Left ventricle myocardium inferior (tissue), 1 donor: ENCODE measurements at places on chromosomes 6 and 20.

DNA sequence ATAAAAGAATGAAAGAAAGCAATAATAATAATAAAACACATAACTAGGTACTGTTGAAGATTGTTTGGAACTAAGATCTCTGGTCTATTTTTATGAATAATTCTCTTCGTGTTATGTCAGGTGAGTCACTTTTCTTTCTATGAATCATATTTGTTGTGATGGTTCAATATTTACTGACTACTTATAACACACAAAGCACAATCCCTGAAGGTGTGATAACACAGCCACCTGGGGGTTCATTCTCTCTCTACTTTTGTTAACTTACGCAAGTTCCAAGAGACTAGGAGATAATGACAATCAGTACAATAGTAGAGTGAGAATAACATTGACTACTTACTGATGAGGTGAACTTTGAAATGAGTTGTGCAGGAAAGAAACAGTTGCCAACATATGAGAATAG lies 149.9 kb downstream of the IBTK start:
- DNase-seq, result no peak

- no peak for DNase-seq
These were observed 158.7 kb downstream of the TFAP2A start for GRCh38 chr6:10256113-10256690.

DNA sequence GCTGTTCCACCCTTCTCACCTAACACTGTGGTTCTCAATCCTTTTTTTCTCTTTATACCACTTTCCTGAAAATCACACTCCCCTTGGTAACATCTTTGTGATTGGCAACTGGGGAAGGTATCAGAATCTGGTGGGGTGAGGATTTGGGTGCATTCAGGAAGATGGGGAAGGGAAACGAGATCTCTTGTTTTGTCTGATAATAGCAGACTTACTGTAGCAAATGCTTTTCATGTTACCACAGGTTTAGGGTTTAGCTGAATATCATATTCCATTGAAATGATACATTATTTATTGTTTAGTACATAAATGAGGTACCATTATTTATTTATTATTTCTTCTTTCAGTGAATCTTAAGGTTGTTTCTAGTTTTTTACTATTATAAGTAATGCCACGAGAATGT lies 100.8 kb downstream of the RTN4IP1 start:
- no peak for DNase-seq

- DNase-seq, result no peak
These were observed 41.9 kb upstream of the SIM1 start for GRCh38 chr6:100506651-100507050.

GRCh38 chr6:150083839-150084238 lies 14.9 kb upstream of the ULBP3 start:
- DNase-seq, result no peak

DNA sequence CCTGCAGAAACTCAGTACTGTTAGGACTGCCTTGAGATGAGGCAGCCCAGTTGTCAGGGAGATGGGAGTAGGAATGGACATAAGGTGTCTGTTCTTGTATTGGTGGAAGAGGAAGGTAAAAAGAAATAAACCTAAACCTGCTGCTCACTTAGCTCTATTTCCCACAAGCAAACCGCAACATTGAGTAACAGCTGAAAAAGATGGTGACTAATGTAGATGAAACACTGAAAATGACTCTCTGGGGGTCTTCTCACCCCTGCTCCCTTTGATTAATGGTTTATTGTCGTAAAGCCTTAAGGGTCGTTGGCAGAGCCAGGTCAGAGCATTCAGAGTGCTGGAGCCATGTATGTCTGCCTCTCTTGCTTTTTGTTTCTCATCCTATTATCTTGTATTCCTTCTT lies 87.5 kb downstream of the FOXO3 start:
- no peak for DNase-seq

- DNase-seq, result no peak
These were observed 22.3 kb upstream of the BCAS4 start for GRCh38 chr20:50772420-50773185.

DNA sequence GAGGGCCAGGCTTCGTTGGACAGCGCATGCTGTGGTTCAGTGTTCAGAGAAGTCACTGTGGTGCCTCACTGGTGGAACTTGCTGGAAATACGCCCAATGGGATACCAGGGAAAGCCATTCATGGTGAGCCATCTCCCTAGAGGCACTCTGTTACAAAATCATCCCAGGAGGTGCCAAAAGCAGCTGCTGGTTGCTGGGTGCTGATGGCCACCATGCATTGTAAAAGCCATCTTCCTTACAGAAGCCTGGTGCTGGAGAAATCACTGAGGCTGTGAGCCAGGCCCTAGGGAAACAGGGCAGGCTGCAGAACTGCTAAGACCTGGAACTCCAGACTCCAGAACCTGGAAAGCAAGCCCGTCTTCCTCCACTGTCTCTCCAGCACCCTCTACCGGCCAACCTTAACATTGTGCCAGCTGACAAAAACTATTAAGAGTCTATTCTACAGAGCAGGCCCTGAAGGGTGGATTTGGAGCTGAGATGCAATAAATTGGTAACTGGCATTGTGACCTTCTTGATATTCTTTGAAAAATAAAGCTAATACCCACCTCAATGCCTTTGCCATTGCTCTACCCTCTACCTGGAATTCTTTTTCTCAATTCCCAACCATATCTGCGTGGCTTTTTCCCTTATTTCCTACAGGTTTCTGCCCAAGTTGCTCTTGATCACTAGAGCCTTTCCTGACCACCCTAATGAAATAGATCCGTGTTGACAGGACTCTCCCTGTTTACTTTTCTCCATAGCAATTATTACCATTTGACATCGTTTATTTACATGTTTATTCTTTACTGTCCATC lies 18.5 kb downstream of the SNRPB start:
- DNase-seq, result peak; percentile 42

DNA sequence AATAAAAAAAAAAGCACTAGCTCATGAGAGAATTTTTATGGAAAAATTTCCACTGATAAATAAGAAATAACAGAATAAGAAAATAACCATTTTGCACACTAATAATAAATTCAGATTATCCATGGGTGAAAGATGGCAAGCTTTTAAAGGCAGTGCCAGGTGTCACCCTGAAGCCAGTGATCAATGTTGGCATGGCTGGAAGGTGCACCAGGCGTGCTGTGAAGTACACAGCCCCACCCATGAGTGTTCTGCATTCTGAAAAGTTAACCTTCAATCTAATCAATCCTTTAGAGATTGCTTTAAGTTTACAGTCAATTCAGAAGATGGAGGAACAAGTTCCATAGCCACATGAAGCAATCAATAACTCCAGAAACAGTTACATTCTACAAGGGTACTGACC lies 284.4 kb downstream of the C6orf118 start:
- DNase-seq, result no peak
